ENCODE measurements at places on chromosomes 1 and 21.
A peak's percentile ranks its signal among the peaks of the same experiment; 100 is the strongest.

DNA sequence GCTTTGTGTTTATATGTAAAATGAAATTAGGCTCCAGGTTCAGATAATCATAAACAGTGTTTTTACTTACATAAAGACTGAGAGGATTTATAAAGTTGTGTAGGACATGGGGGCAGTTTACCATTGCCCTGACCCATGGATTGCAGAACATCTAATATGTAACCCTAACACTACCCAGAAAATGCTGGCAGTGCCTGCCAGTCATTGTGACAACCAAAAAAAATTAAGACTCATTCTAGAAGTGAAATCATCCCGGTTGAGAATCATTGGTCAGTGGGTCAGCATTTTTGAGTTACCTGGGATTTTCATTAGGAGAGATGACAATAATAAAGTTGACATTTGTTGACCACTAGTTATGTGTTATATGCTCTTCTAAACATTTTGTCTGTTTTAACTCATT lies 31.2 kb upstream of the THEM4 start:
- no peak for ATAC-seq

GRCh38 chr1:173733912-173734311 lies 19.1 kb downstream of the KLHL20 start:
- ATAC-seq: no peak

- peak; percentile 82 for ATAC-seq
Measured at GRCh38 chr1:248688527-248689298, 13.9 kb downstream of the OR14I1 start.

DNA sequence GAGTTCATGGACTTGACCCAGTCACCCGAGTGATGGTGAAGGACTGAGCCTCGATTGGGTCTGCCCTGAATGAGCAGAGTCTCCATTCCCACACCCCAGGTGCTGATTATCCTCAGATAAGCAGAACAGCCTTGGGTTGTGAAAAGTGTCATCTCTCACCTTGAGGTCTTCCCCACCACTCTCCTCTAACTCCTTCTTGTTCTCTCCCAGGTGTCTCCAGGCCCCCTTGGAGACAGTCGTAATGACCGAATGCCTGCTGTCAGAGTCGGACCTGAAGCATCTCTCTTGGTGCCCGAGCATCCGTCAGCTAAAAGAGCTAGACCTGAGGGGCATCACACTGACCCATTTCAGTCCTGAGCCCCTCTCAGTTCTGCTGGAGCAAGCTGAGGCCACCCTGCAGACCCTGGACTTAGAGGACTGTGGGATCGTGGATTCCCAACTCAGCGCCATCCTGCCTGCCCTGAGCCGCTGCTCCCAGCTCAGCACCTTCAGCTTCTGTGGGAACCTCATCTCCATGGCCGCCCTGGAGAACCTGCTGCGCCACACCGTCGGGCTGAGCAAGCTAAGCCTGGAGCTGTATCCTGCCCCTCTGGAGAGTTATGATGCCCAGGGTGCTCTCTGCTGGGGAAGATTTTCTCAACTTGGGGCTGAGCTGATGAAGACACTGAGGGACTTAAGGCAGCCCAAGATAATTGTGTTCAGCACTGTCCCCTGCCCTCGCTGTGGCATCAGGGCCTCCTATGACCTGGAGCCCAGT lies 3.4 kb downstream of the PRAMEF12 start:
- ATAC-seq: peak; percentile 36

DNA sequence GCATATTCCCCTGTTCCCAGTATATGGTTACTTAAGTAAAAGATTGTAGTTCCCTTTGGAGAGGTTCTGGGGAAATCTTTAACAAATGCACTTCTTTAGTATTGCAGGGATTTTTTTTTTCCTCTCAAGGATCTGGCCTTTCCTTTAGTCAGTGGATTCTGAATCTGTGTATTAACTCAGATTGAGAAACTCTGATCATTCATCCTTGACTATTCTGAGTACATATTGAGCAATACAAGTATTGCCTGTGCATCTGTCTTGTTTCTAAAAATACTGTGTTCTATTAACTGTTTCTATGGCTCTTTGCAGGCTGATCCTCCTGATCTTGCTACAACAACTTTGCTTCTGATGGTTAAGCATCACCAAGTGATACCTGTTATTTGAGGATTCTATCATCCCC lies 67.8 kb upstream of the FGGY start:
- no peak for ATAC-seq

DNA sequence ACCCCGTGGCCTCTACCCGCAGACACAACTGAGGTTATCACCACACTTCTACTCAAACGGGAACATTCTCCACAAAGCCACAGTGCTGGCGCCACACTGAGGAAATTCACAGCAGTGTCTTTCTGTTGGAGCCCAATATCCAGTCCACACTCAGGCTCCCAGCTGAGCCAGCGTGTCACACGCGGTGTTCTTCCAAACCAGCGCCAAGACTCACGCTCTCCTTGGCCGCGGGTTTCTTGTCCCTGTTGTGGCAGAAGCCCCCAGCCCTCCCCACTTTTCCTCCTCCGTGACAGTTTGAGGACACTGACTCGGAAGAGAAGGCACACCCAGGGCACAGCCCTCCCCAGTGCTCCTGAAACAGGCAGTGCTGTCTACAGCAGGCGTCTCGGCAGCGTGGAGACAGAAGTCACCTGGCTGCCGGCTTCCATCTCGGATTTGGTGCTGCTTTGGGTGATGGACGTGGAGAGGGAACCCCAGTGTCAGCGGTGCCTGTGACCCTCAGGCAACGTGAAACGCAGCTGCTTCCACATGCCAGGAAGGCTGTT lies 35.4 kb upstream of the AGPAT3 start:
- ATAC-seq: no peak

DNA sequence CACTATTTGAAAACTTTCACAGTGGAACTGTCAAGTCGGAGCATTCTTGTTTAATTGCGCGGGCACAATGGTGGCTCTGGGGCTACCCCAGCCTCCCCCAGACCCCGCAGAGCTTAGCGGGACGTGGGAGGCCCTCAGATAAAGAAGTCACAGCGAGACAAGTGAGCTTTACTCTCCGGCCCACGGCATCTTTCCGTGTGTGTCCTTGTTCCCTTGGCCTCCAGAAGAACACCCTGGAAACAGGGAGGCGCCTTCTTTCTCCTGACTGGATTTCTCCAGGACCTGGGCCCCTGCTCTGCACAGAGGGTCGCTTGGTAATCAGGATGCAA lies 382.8 kb downstream of the RRAGC start:
- no peak for ATAC-seq

- no peak for ATAC-seq
Measured at GRCh38 chr1:91201176-91201575, 179.3 kb upstream of the ZNF644 start.

DNA sequence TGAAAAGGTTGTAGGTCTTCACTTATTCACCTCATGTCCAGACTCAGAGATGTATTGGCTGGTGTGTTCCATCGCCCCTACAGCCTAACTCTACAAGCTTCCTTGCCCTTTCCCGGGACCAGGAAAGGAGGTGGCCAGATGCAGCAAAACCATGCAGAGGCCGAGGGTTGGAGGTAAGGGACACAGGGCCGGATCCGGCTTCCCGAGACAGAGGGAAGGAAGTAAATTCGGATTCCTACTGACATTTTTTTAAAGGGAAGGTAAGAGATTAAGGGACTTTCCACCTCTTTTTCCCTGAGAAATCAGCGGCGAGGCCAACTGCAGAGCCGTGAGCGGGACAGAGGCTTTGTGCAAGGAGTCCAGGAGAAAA lies 12.7 kb downstream of the EPHA10 start:
- no peak for ATAC-seq
